ENCODE measurements at places on chromosomes 2 and 18.

DNA sequence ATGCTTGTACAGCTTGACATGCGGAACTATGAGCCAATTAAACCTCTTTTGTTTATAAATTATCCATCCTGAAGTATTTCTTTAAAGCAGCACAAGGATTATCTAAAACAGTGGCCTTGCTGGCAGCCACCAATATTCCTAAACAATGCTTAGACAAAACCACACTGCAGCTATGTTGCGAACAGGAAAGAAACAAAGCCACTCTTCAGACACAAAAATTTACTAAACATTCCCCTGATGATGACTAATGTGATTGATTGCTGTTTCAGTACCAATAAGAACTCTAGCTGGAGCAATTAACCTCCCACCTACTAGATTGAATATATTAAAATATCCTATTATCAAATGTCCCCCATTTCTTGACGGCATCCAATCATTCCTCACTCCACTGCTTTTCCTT, 325.8 kb upstream of the REG3G start:
- DNase-seq, result no peak

- DNase-seq, result no peak
Measured at GRCh38 chr2:127618551-127619202, 27.3 kb upstream of the GPR17 start.

DNA sequence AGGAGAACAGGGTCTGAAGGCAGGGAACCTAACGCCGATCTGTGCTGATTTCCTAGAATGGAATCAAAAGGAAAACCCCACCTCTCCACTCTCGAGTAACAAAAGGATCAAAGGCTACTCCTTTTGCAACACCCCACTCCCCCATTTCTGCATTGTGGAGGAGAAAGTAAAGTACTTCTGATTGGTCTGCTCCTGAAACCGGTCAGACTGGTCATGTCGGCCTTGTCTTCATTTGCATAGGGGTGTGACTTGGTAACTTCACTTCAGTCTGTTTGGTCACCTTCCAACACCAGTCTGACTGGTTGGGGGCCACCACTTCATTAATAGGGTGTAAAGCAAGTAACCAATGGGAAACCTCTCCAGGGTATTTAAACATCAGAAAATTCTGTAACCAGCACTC, 771.9 kb downstream of the ERBB4 start:
- DNase-seq, result peak; percentile 77

DNA sequence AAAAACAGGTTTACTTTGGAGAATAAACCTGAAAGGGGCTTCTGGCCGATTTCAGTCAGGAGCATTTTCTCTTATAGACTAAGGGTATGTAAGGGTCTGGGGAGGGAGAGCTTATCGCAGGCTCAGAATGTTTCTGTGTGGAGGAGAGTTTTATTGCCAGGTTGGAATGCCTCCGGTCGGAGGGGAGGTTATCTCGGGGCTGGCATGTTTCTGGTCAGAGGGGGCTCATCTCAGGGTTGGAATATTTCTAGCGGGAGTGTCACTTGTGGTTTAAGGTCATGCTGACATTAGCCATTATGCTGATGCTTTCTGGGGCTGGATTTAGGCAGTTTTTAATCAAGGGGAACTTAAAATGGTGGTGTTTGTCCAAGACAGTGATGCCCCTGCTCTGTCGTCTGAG, 333.6 kb downstream of the METTL4 start:
- no peak for DNase-seq

DNA sequence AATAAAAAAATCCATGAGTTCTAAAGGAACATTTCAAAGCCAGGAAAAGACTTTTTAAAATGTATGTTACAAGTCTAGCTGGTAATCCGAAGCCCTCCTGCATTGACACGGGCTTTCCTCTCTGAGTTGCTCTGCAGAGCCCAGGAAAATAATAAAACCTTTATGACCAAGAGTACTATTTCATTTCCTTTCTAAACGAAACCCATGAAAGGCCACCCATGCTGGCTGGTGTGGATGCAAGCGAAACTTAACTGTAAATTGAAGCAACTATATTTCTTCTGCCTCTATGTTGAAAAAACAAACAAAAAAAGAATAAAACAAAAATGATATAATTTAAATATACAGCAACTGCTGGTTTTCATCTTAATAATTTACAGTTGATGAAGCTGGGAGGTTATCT, 41.3 kb upstream of the ZNF532 start:
- no peak for DNase-seq
